ENCODE measurements at places on chromosomes 12 and 14. TPM values are rescaled to one million over a fixed set of nuclear protein-coding genes. Genes with fewer than 3 reads are reported as not detected.

Gene SMIM41
- not detected for total RNA-seq

GRCh38 chr12:21526721-21527345 lies 737 bp downstream of the SPX start:
- peak overlapping the region; percentile 86 for H3K4me3 ChIP-seq
- no peak overlapping the region for H3K27ac ChIP-seq
- no peaks in the 10 kb centered on the region for H3K36me3 ChIP-seq
- no peak for DNase-seq
- peaks cover 5% of the 10 kb centered on the region for H3K27me3 ChIP-seq

Gene DLK1
- total RNA-seq: 2.8 TPM

DNA sequence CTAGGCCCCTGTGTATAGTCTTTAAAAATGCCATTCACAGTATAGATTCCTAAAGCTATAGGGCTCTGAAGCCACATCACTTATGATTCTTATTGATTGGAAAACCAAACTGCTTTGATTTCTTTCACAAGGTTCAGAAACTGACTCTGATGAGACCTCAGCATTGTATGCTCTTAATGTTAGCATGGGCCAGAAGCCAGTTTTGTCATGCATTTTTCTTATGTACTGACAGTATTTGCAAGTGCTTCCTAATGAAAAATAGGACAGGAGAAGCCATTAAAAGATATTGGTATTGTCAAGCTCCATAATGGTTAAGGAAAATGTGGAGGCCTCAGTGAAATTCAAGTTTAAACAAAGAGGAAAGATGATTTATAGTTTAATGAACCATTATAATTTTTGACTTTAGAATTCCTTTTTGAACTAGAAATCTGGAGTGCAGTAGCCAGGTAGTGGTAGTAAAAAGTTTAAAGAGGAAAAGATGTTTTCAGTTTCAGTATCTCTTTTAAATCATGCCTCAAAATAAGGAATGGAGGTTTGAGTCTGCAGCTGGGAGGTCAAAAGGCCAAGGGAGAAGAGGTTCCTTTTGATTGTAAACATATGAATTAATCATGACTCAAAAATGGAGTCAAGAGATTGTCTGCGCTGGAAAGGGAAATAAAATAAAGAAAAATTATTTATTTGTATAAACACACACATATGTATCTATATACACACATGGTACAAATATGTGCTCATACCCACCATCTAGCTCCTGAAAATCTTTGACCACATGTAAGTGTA lies 388.1 kb upstream of the PRICKLE1 start:
- H3K4me3 ChIP-seq: no peak overlapping the region
- no peak for DNase-seq
- H3K36me3 ChIP-seq: peaks cover 8% of the 10 kb centered on the region
- H3K27ac ChIP-seq: no peak overlapping the region
- no peaks in the 10 kb centered on the region for H3K27me3 ChIP-seq

DNA sequence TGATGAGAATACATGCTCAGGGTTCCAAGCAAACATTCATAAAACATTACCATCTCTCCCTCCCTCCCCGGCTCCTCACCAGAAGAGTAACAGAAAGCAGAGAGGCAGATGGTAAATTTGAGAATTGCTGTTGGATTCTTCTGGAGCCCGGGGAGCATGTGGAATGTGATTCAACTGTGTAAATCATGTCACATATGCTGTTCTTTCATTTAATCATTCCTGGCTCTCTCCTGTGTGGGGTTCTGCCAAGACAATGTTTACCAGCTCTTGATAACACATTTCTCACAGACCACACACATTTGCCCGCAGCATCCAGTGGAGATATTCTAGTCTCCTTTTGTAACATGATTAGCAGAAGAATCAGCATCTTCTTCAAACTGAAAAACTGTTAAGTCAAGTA lies 23.4 kb upstream of the NR2C1 start:
- DNase-seq: no peak
- H3K4me1 ChIP-seq: no peaks in the 10 kb centered on the region
- no peak overlapping the region for H3K27ac ChIP-seq
- peaks cover 53% of the 10 kb centered on the region for H3K36me3 ChIP-seq

- H3K27me3 ChIP-seq: no peaks in the 10 kb centered on the region
- H3K36me3 ChIP-seq: no peaks in the 10 kb centered on the region
- H3K4me1 ChIP-seq: peaks cover 10% of the 10 kb centered on the region
- no peak for DNase-seq
- H3K4me3 ChIP-seq: no peak overlapping the region
- no peak overlapping the region for H3K27ac ChIP-seq
Measured at GRCh38 chr12:69687390-69687789, 11.7 kb downstream of the BEST3 start.

Gene TAS2R9
- not detected for total RNA-seq

Gene BATF
- total RNA-seq: not detected

- peaks cover 28% of the 10 kb centered on the region for H3K27me3 ChIP-seq
- peak; percentile 92 for DNase-seq
- no peak overlapping the region for H3K4me3 ChIP-seq
- no peak overlapping the region for H3K27ac ChIP-seq
Measured at GRCh38 chr12:48988030-48988649, 10.0 kb downstream of the WNT1 start.

All from H9 (cell line).